Upper lobe of left lung (tissue), 6 donors: ENCODE measurements at places on chromosomes 1 and 21. TPM values are rescaled to one million over a fixed set of nuclear protein-coding genes. Genes with fewer than 3 reads are reported as not detected.

DNA sequence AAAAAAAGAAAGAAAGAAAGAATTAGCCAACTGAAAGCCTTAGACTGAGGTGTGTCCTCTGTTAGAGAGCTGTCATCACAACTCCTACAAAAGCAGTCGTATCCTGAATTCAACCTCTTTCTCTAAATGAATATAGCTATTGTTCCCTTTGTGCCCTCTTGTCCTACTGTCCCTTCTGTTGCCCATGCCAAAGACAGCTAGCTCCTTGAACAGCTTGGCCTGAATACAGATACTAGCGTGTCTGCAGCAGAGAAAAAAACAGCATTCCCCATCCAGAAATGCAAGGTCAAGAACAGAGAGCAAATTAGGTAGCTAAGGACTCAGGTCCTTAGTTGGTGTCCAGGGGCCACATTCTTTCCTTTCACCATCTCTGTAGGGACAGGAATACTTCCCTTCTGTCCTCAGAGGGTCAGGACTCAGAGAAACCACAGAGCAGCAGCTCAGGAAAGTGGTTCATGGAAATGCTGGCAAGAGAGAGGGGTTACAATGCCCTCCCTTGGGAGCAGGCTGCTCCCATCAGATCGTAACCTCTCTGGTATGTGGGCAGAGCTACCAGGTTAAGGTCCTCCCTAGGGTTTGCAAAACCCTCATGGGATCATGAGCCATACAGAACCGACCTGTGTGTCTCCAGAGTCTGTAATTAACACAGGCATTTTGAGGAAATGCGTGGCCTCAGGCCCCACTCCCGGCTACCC, 1.8 kb upstream of the ZBTB48 start:
- H3K4me3 ChIP-seq = no peak overlapping the region
- no peaks in the 10 kb centered on the region for H3K36me3 ChIP-seq
- DNase-seq = no peak
- no peak overlapping the region for H3K27ac ChIP-seq

The FBXO44 gene
- total RNA-seq = 17.8 TPM

The TMEM52 gene
- 1.8 TPM for total RNA-seq

- no peaks in the 10 kb centered on the region for H3K36me3 ChIP-seq
- H3K4me1 ChIP-seq = peaks cover 13% of the 10 kb centered on the region
- peak; percentile 6 for DNase-seq
These were observed 213.1 kb upstream of the USP24 start for GRCh38 chr1:55428231-55428630.

GRCh38 chr1:211822677-211823407, 7.7 kb downstream of the LPGAT1 start:
- no peak overlapping the region for H3K4me3 ChIP-seq
- H3K27ac ChIP-seq = no peak overlapping the region
- peaks cover 3% of the 10 kb centered on the region for H3K36me3 ChIP-seq
- H3K27me3 ChIP-seq = no peaks in the 10 kb centered on the region

DNA sequence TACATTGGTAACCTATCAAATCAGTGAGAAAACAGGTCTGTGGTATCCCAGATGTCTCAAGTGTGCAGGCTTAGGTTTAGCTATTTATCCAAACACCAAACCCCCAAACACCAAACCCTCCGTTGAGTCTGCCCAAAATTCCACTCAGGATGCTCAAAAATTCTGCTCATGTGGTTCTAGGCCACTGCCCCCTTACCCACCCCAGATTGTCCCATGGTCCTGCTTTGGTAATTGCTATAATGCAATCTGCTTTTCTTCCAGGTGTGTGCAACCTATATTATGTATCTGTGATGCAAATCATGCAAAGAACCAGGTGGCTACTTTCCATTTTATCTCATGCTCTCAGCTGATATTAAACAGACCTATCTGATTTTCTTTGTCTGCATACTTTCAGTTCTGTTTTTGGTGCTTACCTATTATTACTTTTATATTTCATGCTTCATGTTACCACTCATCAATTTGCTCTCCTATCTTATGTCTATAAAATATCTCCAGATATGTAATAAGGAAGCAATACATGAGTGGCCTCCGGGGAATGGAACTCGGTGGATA, 123.7 kb downstream of the TOMM20 start:
- H3K4me1 ChIP-seq = no peaks in the 10 kb centered on the region
- H3K36me3 ChIP-seq = no peaks in the 10 kb centered on the region
- DNase-seq = no peak
- H3K4me3 ChIP-seq = no peak overlapping the region
- H3K27me3 ChIP-seq = no peaks in the 10 kb centered on the region
- H3K27ac ChIP-seq = no peak overlapping the region

The RFX5 gene
- 38.8 TPM for total RNA-seq

DNA sequence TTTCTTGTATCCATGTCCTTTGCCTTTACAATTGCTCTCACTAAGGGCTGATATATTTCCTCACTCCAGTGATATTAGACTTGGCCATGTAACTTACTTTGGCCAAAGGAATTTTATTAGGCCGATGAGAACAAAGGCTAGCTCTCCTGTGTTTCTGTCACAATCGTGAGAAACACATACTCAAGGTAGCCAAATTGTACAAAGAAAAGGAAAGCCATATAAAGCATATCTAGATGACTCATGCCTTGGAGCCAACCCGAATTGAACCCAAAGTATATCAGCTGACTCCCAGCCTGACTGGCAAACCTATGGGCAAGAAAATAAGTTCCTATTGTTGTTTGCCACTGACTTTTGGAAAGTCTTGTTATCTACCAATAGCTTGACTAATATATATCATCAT, 371.7 kb upstream of the LRRC7 start:
- H3K27ac ChIP-seq = no peak overlapping the region
- no peak overlapping the region for H3K4me3 ChIP-seq
- no peak for DNase-seq
- H3K36me3 ChIP-seq = no peaks in the 10 kb centered on the region
- no peaks in the 10 kb centered on the region for H3K27me3 ChIP-seq

The IVL gene
- 0.24 TPM for total RNA-seq

The JTB gene
- total RNA-seq = 123 TPM

DNA sequence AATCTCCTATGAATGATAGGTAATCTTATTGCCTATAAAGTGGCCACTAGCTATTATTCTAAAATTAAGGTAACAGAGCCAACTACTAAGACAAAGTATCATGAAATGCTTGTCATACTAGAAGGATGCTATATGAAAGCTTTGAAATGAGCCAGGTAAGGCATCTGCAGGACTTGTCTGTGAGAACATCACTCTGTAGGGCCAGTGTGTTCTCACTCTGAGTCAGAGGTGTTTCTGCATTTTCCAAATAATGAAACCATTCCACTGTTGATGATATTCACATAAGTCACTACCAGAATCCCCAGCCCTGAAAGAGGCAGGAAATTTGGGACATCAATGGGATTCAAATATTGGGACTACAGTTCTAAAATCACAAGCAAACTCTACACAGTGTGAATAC, 25.8 kb upstream of the GBP5 start:
- no peak overlapping the region for H3K27ac ChIP-seq
- H3K27me3 ChIP-seq = no peaks in the 10 kb centered on the region
- H3K4me1 ChIP-seq = no peaks in the 10 kb centered on the region
- H3K4me3 ChIP-seq = no peak overlapping the region

- no peaks in the 10 kb centered on the region for H3K4me1 ChIP-seq
- H3K27ac ChIP-seq = no peak overlapping the region
- H3K4me3 ChIP-seq = no peak overlapping the region
- H3K36me3 ChIP-seq = no peaks in the 10 kb centered on the region
- peak; percentile 26 for DNase-seq
- no peaks in the 10 kb centered on the region for H3K27me3 ChIP-seq
These were observed 41.7 kb upstream of the ZNF326 start for GRCh38 chr1:89953131-89953626.

DNA sequence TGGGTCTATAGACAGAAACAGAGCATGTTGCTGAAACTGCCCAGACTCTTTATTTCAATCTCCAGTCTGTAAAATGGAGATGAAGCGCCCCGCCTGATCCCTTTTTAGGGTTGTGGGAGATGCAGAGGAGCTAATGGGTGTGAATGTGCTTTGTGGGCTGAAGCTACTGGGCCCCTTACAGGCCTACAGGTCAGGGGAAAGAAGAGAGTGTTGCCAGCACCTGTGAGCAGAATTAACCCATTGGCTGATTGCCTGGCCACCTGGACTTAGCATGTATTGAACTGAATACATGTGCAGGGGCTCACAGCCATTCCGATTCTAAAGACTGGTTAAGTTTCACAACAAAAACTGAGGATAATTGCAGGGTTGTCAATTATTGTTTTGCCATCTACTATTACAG, 13.9 kb upstream of the ATF3 start:
- no peak for DNase-seq
- no peaks in the 10 kb centered on the region for H3K27me3 ChIP-seq
- no peak overlapping the region for H3K4me3 ChIP-seq
- no peaks in the 10 kb centered on the region for H3K4me1 ChIP-seq

DNA sequence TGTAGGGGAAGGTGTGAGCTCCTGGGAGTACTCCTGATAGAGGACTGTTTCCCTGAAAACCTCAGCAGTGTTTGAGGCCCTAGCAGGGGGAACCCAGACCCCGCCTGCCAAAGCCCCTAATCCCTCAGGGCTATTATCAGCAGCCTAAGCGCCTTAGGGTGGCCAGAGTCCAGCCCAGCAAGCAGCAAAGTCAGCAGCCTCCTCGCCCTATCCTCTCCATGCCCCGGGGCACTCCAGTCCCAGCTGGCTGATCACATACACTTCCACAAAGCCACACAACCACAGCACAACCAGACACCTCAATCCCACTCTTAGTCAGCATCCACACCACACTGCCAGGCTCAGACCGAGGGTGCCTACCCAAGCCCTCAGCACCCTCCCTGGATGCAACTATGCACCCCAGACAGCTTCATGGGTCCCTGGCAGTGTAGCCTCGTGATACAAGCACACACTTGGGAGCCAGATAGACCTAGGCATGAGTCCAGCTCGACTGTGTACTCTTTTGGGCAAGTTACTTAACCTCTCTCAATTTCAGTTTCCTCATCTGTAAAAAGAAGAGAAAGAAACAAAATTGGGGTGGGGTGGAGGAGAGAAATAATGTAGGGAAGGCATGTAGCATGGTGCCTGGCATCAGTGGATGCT, 7.1 kb downstream of the IGSF9 start:
- no peak for DNase-seq
- no peaks in the 10 kb centered on the region for H3K27me3 ChIP-seq
- H3K4me3 ChIP-seq = no peak overlapping the region
- H3K36me3 ChIP-seq = no peaks in the 10 kb centered on the region

The CELA3B gene
- not detected for total RNA-seq

The ANKRD35 gene
- 1.2 TPM for total RNA-seq
